ENCODE measurements at places on chromosomes 1 and 21.

DNA sequence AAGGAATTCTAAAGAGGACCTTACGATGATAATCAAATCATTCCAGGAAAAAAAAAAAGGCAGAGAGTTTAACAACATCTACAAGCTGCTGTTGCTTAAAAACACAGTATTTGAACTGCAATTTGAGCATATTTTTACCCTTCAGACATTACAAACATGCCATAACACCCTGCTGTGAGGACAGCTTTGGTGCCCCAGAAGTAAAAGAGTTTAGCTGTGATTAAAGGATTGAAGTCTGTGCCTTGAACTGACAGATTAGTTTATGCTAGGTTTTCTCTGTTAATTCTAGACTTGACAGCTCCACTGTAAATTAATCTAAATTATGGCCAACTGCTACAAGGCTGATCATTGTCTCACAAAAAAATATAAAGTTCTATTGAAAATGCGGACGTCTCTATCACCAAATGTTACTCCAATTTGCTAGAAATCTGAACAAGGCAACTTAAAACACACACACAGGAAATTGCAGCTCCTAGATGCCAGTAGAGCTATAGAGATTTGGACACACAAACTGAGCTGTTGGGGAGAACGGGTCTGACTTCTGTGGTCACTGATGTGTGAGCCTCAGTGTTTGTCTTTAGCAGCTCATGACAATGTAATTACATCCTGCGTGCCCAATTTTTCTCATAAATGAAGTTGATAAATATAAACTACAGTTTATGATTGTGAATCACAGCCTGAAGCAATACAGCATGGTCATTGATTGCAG lies 217.9 kb downstream of the NTNG1 start:
- DNase-seq = no peak

- DNase-seq = peak; percentile 71
These were observed 9.2 kb downstream of the ABCG1 start for GRCh38 chr21:42227909-42228708.

DNA sequence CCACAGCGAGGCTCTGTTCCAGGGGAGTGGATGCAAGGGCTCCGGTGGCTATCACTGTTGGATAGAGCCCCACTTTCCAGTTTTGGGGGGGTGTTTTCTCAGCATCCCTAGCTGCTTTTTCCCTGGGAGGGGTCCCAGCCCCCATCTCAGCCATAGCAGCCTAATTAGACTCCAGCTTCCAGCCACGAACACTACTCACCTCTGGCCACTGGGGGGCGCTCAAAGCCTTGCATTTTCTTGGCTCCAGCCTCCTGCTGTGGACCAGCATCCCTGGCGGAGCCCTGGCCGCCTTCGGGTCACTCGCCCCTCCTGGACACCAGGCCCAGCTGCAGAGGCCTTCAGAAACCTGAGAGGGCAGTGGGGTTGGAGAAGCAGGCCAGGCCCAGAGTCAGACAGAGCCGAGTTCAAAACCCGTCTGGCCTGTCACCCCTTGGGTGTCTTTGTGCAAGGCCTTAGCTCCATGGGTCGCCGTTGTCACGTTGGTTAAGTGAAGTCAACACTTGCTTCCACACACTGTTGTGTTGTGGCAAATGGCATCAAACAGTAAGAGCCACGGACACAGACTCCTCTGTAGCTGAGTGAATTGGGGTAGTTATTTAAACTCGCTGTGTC lies 93.5 kb upstream of the ACTL8 start:
- peak; percentile 21 for DNase-seq

- no peak for DNase-seq
These were observed 2.1 kb upstream of the TFF3 start for GRCh38 chr21:42317341-42317741.

- DNase-seq = no peak
These were observed 31.4 kb downstream of the LY9 start for GRCh38 chr1:160827418-160827817.

DNA sequence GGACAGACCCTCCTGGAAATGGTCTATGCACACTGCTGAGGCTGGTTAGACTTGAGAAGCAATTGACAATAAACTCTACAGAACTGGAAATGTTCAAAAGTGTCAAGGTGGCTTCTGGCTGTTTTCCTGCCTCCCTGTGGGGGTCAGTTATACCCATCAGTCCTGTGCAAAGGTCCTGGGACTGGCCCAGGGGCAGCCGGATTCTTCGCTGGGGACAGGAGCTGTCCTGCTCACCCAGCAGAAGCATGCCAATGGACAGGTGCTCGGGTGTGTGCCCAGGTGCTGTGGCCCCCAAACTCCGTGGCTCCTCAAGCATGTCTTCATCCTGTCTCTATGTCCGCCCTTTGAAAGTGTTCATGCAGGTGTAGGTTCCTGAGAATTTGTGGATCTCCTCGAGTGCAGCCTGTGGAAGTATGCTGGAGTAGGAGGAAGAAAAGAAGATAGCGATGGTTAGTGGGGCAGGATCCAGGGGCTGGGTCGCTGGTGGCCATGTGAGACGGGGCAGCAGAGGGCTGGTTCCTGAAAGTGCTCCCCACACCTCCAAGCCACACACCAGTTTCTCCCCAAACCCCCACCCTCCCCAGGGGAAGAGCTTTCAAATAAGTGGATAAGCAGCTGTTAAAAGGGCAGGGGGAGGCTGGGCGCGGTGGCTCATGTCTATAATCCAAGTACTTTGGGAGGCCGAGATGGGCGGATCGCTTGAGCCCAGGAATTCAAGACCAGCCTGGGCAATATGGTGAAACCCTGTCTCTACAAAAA lies 49.8 kb downstream of the DHRS3 start:
- DNase-seq = no peak

DNA sequence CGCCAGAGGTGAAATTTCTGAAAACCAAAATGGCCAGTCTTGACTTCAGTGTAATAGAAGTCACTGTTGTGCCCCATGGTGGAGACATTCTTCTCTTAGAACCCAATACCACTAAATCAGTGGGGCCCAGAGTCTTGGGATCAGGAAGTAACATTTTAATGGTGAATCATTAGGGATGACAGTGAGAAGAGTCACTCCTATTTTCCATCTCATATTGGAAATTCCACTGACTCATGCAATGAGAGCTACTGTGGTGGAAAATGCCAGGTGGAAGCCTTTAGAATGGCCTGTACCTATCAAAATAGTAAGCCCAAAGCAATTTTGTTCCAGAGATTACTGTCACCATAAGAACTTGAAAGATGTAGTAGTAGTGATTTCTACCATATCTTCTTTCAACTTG lies 20.6 kb upstream of the PPM1J start:
- DNase-seq = no peak

GRCh38 chr1:179121159-179121938 lies 39.5 kb downstream of the TOR3A start:
- DNase-seq = no peak

DNA sequence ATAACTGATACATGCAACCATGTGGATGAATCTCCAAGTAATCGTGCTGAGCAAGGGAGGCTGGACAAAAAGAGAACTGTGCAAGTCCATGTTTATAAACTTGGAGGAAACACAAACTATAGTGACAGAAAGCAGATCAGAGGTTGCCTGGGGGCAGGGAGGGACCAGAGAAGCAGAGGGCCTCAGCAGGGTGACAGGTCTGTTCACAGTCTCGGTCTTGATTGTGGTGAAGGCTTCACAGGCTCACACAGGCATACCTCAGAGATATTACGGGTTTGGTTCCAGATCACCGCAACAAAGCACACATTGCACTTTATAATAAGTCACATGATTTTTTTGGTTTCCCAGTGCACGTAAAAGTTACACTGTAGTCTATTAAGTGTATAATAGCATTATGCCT lies 28.5 kb downstream of the ACOT7 start:
- DNase-seq = no peak

DNA sequence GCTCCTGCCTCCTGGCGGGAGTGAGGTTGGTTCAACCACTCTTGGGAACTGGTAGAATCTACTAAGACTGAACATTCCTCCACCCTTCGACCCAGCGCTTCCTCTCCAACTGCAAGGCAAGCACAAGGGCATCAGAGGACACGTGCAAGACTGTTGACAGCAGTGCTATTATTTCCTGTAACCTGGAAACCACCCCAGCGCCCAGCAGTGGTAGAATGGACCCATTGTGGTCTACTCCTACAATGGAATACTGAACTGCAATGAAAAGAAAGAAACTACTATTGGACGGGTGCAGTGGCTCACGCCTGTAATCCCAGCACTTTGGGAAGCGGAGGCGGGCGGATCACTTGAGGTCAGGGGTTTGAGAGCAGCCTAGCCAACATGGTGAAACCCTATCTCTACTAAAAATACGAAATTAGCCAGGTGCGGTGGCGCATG lies 33.0 kb upstream of the TARDBP start:
- DNase-seq = no peak

- DNase-seq = no peak
These were observed 254.8 kb downstream of the LTN1 start for GRCh38 chr21:28737674-28738419.

DNA sequence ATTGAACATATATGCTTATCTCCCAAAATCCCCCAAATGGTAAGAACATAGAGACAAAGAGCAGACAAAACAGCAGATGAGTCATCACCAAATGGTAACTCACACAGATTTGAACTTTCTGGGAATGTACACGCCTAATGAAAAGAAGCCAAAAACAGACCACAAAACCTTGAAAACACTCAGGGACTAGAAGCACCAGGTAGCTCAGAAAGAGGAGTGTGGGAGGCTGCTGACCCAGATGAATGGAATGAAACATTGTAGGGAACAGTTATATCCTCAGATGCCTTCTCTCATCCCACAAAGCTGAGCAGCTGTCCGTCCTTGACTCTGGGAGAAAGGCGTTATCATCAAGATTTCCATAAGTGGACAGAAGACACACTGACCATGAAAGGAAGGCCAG lies 307.0 kb upstream of the USP25 start:
- DNase-seq = no peak
